Naive thymus-derived CD8-positive, alpha-beta T cell (primary cell): ENCODE measurements at places on chromosomes 5 and 9. TPM values are rescaled to one million over a fixed set of nuclear protein-coding genes. Genes with fewer than 3 reads are reported as not detected.

LYSMD3 gene
- total RNA-seq: 25.1 TPM

DNA sequence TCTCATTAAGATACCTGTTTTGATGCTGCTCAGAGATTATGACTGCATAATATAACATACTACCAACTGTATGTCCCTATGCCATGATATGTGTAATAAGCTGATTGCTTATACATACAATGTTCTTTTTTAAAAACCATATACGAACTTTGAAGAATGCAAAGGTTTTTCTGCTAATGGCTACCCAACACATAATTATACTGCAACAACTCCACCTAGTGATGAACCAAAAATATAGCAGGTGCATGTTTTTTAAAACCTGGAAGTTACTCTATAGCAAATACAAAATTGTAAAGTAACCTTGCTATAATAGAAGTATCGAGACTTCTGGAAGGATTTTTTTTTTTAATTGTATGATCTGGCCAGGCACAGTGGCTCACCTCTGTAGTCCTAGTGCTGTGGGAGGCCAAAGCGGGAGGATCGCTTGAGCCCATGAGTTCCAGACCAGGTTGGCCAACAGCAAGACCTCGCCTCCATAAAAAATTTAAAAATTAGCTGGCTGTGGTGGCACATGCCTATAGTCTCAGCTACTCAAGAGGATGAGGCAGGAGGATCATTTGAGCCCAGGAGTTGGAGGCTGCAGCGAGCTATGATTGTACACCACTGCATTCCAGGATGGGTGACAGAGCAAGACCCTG lies 49.1 kb downstream of the HOMER1 start:
- no peak for DNase-seq

RRAGA gene
- 54.4 TPM for total RNA-seq

GRCh38 chr9:124419832-124420489 lies 4.7 kb upstream of the PSMB7 start:
- no peak for DNase-seq

TSSK1B gene
- total RNA-seq: not detected

- DNase-seq: no peak
Measured at GRCh38 chr9:97514531-97514930, 13.1 kb downstream of the TMOD1 start.

GRIA1 gene
- not detected for total RNA-seq

PCDHB10 gene
- total RNA-seq: not detected

- DNase-seq: peak; percentile 7
Measured at GRCh38 chr5:101390151-101390908, 487.2 kb upstream of the ST8SIA4 start.

- no peak for DNase-seq
Measured at GRCh38 chr5:150582241-150583109, 58.0 kb upstream of the SYNPO start.
